ENCODE measurements at places on chromosomes 7 and 10.

- DNase-seq, result no peak
- no peak overlapping the region for H3K4me3 ChIP-seq
- no peaks in the 10 kb centered on the region for H3K36me3 ChIP-seq
- peaks cover 16% of the 10 kb centered on the region for H3K27me3 ChIP-seq
- H3K27ac ChIP-seq, result no peak overlapping the region
- H3K4me1 ChIP-seq, result no peaks in the 10 kb centered on the region
Measured at GRCh38 chr10:129449893-129450292, 17.1 kb upstream of the MGMT start.

DNA sequence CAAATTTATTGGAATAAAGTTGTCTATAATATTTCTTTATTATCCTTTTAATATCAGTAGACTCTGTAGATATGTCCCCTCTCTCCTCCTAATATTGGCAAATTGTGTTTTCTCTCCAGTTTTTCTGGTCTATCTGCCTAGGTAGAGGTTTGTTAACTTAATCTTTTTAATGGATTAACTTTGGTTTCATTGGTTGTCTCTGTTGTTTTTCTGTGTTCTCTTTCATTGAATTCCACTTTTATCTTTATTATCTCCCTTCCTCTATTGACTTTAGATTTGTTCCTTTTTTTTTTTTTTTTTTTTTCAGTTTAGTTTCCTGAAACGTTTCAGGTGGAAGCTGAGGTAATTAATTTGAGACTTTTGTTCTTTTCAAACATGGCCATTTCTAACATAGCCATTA is 10.6 kb downstream of the PLEKHS1 start:
- no peaks in the 10 kb centered on the region for H3K4me1 ChIP-seq
- no peak for DNase-seq
- H3K27me3 ChIP-seq, result peaks cover 4% of the 10 kb centered on the region
- no peak overlapping the region for H3K27ac ChIP-seq

DNA sequence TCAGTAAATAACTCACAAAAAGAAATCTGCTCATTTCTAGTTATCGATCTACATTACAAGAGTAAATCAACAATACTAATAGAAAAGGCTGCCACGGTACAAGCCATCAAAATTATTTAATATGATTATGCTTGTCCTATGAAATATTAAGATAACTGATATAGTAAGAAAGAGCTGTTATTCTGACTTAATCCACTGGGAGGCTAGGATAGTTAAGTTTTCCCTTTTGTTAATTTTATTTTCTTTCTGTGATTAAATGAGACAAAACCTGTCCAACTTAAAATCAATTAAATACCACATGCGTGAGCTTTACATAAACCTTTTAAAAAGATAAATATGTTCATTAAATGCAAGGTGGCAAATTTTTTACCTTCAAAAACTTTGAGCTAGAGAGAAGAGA is 114.8 kb downstream of the LMBR1 start:
- H3K4me1 ChIP-seq, result peaks cover 4% of the 10 kb centered on the region
- H3K27me3 ChIP-seq, result no peaks in the 10 kb centered on the region
- DNase-seq, result no peak
- H3K36me3 ChIP-seq, result peaks cover 14% of the 10 kb centered on the region

- H3K27ac ChIP-seq, result peak overlapping the region; percentile 82
- peak overlapping the region; percentile 82 for H3K4me3 ChIP-seq
- no peak for DNase-seq
- H3K27me3 ChIP-seq, result no peaks in the 10 kb centered on the region
- H3K4me1 ChIP-seq, result peaks cover 16% of the 10 kb centered on the region
Measured at GRCh38 chr10:87860156-87860795, 3.1 kb downstream of the KLLN start.

- no peak overlapping the region for H3K4me3 ChIP-seq
- H3K27me3 ChIP-seq, result no peaks in the 10 kb centered on the region
- H3K4me1 ChIP-seq, result peaks cover 23% of the 10 kb centered on the region
- no peak overlapping the region for H3K27ac ChIP-seq
- peaks cover 22% of the 10 kb centered on the region for H3K36me3 ChIP-seq
- no peak for DNase-seq
Measured at GRCh38 chr10:79202188-79203013, 133.6 kb downstream of the ZMIZ1 start.

DNA sequence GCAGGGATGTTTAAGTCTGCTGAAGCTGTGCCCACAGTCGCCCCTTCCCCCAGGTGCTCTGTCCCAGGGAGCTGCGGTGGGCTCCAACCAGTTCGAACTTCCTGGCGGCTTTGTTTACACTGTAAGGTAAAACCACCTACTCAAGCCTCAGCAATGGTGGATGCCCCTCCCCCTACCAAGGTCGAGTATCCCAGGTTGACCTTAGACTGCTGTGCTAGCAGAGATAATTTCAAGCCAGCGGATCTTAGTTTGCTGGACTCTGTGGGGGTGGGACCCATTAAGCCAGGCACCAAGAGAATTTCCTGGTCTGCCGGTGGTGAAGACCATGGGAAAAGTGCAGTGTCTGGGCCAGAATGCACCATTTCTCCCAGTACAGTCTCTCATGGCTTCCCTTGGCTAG is 56.0 kb downstream of the CCDC7 start:
- H3K4me1 ChIP-seq, result no peaks in the 10 kb centered on the region
- H3K27me3 ChIP-seq, result no peaks in the 10 kb centered on the region
- DNase-seq, result no peak
- H3K36me3 ChIP-seq, result peaks cover 24% of the 10 kb centered on the region

DNA sequence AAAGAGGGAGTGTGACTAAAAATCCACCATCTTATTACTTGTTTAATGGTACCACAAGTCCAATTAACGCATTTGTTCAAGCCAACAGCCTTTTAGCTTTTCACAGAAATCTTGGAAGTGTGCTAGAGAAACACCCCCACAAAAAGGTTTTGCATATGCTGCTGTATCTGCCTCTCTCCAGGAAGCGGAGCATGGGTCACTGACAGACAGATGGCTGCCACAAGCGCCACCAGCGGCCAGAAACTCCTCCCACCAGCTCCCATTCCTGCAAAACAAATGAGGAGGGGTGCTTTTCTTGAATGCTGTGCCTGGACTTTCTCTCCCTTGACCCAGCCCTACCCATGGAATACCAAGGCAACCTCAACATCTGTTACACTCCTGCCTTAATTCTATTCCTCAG is 176.3 kb upstream of the LRGUK start:
- DNase-seq, result no peak
- no peaks in the 10 kb centered on the region for H3K27me3 ChIP-seq
- H3K4me3 ChIP-seq, result no peak overlapping the region
- H3K36me3 ChIP-seq, result peaks cover 20% of the 10 kb centered on the region
- no peaks in the 10 kb centered on the region for H3K4me1 ChIP-seq

DNA sequence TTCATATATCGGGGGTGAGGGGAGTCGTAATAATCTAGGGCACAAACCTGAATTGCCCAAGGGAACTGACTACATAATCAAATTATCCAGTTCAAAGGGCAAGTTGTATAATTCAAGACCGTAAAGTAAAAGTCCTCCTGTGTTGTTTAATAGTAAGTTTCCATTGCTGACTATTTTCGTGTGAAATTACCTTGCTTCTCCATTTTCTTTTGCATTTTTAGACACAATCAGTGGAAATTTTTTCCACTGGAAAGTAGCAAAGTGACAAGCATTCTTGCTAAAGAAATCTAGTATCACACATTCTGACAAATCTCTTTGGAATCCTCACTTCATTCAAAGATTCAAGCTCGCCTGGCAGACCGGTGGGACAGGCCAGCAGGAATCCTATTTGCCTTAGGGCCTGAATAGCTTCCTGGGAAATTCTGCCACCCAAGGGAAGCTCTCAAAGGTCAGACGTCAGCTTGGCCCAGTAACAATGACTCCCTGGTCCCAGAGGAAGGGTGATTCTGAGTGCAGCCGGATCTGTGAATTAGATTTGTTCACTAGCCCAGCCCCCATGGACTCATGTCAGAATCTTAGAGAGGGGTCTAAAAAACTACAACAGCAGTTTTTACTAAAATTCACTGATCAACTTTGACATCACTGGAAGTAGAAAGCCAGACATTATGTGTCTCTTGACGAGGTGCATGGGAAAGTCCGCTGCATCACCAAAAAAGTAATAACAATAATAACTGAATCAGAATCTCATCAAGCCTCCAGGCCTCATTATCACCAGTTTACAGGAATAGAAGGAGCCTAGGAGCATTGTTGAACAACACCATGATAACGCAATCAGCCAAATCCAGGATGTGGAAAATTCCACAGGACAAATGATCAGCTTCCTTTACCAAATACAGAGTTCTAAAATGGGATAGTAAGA is 161.0 kb downstream of the SKIDA1 start:
- peaks cover 8% of the 10 kb centered on the region for H3K36me3 ChIP-seq
- peak overlapping the region; percentile 72 for H3K4me3 ChIP-seq
- H3K4me1 ChIP-seq, result peaks cover 43% of the 10 kb centered on the region
- peak overlapping the region; percentile 95 for H3K27ac ChIP-seq

DNA sequence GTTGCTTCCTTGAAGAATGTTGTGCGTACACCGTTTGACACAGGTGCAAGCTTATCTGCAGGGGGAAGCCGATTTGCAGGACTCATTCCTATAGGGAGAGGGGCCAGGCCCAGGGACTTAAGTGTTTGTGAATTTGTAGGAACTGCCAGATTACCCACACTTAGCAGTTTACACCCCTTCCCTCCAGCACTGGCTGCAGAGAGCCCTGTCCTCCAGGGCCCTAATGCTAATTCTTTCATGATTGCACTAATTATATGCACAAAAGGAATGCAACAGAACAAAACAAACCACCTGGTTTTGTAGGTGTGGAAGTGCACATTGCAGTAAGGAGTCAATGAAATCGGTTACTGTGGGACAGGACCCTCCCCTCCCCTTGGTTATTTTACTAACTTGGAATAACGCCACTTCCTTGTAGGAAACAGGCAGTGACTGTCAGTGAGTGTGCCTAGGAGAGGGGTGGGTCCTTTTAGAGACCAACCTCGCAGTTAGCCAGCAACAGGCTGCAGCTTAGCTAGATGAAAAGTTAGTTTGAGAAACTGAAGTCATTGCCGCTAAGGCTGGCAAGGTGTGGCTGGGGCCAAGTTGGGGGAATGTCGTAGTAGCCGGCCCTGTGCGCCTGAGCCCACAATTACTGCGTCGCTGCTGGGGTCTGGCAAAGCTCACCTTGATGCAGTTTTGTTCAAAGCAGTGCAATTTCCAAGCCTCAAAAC is 60.6 kb downstream of the CUX1 start:
- H3K4me1 ChIP-seq, result peaks cover 62% of the 10 kb centered on the region
- DNase-seq, result no peak
- H3K27ac ChIP-seq, result peak overlapping the region; percentile 80
- peak overlapping the region; percentile 57 for H3K4me3 ChIP-seq
- no peaks in the 10 kb centered on the region for H3K27me3 ChIP-seq

DNA sequence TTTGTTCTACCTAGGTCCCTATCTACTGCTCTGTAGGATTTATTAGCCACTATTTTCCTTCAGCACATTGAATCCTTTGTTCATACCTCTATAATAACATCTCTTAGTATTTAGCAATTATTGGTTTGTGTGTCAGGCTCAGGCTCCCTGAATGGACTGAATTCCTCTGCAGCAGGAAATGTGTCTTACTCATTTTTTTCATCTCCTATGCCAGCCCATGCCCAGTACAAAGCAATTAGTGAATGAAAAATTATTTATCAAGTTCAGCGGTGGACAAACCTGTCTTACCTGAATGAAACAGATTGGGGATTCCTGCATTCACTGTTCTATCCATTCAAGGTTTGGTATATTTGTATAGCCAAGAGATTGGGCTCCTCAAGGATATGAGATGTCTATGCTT is 53.7 kb downstream of the C1GALT1 start:
- H3K4me3 ChIP-seq, result peak overlapping the region; percentile 67
- peaks cover 18% of the 10 kb centered on the region for H3K4me1 ChIP-seq
- H3K27ac ChIP-seq, result peak overlapping the region; percentile 32
- H3K27me3 ChIP-seq, result no peaks in the 10 kb centered on the region
- peaks cover 24% of the 10 kb centered on the region for H3K36me3 ChIP-seq

DNA sequence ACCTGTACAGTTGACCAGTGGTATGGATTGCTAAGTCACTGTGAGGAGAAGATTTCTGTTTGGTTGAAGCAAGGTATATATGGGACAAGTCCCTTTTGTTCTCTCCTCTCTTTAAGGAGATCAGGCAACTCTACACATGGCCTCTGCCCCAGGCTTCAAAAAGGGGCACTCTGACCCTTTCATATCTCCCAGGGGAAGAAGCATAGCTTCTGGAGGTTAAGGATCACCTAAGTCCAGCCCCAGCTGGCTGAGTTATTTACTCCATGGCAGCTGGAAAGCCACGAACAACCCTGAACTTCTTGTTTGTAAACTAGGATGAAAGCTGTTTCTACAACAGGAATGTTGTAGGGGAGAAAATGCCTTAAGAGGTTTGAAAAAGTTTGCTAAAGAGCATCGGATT is 129.2 kb upstream of the FEZF1 start:
- no peak overlapping the region for H3K27ac ChIP-seq
- peaks cover 4% of the 10 kb centered on the region for H3K36me3 ChIP-seq
- peaks cover 11% of the 10 kb centered on the region for H3K4me1 ChIP-seq
- H3K27me3 ChIP-seq, result no peaks in the 10 kb centered on the region
- no peak for DNase-seq

- H3K4me1 ChIP-seq, result no peaks in the 10 kb centered on the region
- H3K36me3 ChIP-seq, result no peaks in the 10 kb centered on the region
- H3K27ac ChIP-seq, result peak overlapping the region; percentile 36
- peaks cover 2% of the 10 kb centered on the region for H3K27me3 ChIP-seq
Measured at GRCh38 chr7:158527915-158528502, 59.6 kb downstream of the PTPRN2 start.

GRCh38 chr10:130369645-130370381 is 233.6 kb downstream of the GLRX3 start:
- no peak overlapping the region for H3K4me3 ChIP-seq
- H3K27ac ChIP-seq, result no peak overlapping the region
- peak; percentile 53 for DNase-seq
- H3K36me3 ChIP-seq, result no peaks in the 10 kb centered on the region

DNA sequence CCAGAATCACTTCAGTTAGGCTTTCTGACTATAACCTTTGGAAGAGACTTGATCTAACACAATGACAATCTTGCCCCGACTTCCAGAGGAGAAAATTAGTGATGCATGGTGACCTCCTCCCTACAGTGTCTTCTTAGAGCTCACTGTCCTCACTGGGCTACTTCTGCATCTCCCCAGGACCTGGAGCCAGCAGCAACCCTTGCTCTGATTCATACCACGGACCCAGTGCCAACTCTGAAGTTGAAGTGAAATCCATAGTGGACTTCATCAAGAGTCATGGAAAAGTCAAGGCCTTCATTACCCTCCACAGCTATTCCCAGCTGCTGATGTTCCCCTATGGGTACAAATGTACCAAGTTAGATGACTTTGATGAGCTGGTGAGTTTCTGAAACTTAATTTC is 12.6 kb downstream of the CPA2 start:
- no peak overlapping the region for H3K4me3 ChIP-seq
- H3K27ac ChIP-seq, result no peak overlapping the region
- DNase-seq, result no peak
- no peaks in the 10 kb centered on the region for H3K27me3 ChIP-seq
- H3K36me3 ChIP-seq, result peaks cover 3% of the 10 kb centered on the region
